ENCODE measurements at places on chromosomes 1 and 21.

DNA sequence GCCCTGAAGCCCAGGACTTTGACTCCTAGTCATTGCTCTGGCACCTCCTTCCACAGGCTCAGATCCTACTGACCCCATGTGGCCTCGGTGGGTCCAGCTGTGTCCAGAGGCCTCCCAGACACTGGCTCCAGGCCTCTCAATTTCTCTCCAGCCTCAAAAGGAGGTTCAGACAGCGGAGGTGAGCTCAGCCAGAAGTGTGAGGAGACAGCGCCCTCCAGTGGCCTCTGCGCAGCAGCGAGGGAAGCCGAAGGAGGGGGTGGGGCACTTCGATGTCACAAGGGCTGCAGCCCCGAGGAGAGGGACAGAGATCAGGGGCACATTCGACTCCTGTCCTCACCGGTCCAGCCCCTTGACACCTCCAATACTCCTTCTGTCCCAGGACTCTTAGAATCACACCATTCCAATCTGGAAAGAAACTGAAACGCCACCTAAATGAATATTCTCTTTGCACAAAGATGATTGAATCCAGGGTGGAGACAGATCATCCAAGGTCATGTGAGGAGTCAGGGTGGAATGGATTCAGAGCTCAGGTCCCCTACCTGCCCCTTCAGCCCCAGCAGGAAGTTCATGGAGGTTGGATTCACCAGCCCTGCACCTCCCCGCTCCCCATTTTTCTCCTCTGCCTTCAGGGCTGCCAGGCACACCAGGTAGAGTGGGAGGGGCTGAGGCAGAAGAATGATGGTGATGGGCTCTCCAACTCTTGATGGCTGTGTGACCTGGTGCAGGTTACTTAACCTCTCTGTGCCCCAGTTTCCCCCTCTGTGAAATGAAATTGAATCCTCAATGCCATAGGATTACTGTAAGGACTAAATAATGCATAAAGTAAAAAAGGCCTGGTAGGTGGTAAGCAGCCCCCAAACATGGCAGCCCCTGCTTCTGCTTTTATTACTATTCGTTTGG, 34.8 kb upstream of the ZBTB40 start:
- DNase-seq = peak; percentile 70
- no peak overlapping the region for H3K27ac ChIP-seq
- no peak overlapping the region for H3K4me3 ChIP-seq
- H3K4me1 ChIP-seq = peaks cover 6% of the 10 kb centered on the region

DNA sequence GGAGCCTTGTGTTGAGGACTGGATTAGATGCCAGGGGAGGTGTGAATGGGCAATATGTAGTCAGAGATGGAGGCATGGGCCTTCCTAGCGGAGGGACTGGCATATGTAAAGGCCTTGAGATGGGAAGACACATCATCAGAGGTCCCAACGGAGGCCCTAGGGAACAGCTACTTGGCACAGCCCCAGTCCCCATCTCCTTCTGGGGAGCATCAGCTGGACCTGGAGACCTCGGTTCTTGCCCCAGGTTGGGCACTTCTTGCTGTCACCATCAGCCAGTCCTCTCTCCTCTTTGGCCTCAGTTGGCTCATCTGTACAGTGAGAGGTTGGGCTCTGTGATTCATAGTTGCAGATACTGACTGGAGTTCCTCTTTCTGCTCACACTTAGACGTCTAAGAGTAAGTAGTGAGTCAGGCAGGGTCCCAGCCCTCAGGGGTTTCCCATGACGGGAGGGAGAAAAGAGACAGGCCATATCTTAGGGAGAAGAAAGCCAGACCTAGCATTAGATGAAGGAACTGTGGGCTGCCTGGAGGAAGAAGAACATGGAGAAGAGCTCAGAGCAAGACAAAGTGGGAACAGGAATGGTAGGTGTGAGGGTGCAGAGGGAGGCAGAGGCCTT, 3.4 kb upstream of the MARCKSL1 start:
- H3K4me3 ChIP-seq = no peak overlapping the region
- H3K27me3 ChIP-seq = peaks cover 3% of the 10 kb centered on the region
- peak; percentile 71 for DNase-seq
- H3K27ac ChIP-seq = no peak overlapping the region

- H3K36me3 ChIP-seq = no peaks in the 10 kb centered on the region
- H3K27me3 ChIP-seq = no peaks in the 10 kb centered on the region
- DNase-seq = no peak
- H3K4me1 ChIP-seq = no peaks in the 10 kb centered on the region
Observed at GRCh38 chr1:236480758-236481436, 42.9 kb upstream of the LGALS8 start.

- DNase-seq = no peak
- H3K27me3 ChIP-seq = no peaks in the 10 kb centered on the region
- H3K27ac ChIP-seq = no peak overlapping the region
- H3K4me1 ChIP-seq = no peaks in the 10 kb centered on the region
- no peaks in the 10 kb centered on the region for H3K36me3 ChIP-seq
Observed at GRCh38 chr1:99365141-99365540, 100.8 kb downstream of the PLPPR4 start.

DNA sequence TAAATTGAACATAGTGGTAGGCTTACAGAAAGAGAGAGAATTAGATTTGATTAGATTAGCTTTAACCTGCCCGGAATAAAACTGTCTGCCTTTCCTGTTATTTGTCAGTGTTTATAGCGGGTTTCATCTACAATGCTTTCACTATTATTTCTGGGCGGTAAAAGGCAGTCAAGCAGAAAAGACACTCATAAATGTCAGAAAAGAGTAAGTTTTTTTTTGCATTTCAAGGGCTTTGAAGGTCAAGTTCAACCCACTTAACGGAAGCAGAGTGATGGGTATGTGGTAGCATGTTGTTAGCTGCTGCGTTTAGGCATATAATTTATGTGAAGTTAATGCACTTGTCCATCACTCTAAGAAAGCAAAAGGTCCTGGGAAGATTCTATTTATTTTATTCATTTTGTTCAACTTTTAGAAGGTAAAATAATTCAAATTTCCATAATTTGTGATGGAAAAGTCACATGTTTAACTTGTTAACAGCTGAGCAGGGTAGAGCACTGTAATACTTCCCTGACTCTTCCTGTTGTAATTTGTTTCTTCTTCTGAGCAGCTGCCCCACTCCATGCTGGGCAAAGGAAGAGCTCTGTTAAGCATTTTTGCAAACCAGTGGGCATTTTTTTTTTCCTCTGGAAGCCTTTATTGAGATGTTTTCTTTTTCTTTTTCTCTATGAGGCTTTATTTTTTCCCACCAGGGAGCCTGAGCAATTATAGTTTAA, 220.1 kb downstream of the ST6GALNAC3 start:
- no peak for DNase-seq
- no peak overlapping the region for H3K27ac ChIP-seq
- no peaks in the 10 kb centered on the region for H3K36me3 ChIP-seq
- no peaks in the 10 kb centered on the region for H3K27me3 ChIP-seq
- no peaks in the 10 kb centered on the region for H3K4me1 ChIP-seq
- no peak overlapping the region for H3K4me3 ChIP-seq

- no peak for DNase-seq
- no peaks in the 10 kb centered on the region for H3K36me3 ChIP-seq
- H3K4me3 ChIP-seq = no peak overlapping the region
Observed at GRCh38 chr1:902802-903201, 20.9 kb upstream of the SAMD11 start.

DNA sequence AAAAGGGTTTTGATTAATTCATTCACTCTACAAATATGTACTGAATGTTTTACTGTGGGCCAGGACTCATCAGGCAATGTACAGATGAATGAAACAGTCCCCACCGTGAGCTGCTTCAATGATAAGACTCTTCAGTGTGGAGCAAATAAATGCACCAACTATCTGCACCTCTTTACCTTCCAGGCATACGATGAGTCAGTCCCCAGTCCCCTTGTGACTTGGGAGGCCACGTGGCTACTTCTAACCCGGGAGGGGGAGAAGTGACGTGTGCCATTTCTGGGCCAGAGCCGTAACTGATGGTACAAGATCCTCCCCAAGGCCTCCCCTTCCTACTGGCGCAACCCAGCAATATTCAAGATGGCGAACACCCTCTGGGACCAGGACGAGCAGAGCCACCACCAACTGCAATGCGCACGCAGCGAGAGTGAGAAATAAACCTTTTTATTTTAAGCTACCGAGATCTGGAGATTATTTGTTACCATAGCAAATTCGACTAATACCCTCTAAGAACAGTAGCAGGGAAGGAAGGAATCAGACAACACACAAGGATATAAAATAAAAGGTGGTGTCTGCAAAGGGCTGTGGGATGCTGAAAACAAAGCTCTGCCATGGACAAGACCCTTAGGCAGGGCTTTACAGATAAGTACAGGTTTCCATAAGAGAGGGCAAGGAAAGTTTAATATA, 74.5 kb downstream of the NPHP4 start:
- no peaks in the 10 kb centered on the region for H3K36me3 ChIP-seq
- no peaks in the 10 kb centered on the region for H3K4me1 ChIP-seq
- no peak overlapping the region for H3K4me3 ChIP-seq
- DNase-seq = no peak
- no peak overlapping the region for H3K27ac ChIP-seq

DNA sequence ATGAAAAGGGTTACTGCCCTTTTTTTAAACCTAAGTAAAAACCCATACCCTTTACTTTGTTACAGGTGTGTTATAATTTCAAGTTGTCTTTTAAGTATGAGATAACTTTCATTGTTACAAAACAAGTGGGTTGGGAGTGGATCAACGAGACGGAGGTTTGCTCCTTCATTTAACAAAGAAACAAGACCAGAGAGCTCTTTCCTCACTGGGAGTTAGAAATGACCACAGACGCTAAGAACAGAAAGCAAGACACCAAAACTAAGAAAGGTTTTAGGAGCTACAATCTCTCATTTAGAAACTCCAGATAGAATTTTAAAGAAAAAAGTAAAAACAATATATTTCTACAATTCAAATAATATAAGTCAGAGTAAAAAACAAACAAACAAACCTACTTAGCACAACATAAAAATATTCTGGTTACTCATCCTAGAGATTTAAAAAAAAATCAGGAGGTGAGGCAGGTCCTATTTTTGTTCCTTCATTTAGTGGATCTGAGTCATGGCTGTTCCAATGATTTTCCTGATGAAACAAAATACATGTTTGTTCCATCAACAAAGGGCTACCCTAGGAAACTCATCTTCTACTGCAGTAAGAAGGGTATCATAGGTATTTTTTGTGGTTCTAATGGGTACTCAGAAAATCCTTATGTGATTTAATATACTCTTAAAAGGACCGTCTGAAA, 33.0 kb downstream of the APP start:
- H3K4me1 ChIP-seq = peaks cover 3% of the 10 kb centered on the region
- no peaks in the 10 kb centered on the region for H3K27me3 ChIP-seq
- H3K4me3 ChIP-seq = no peak overlapping the region
- H3K27ac ChIP-seq = no peak overlapping the region

GRCh38 chr1:71733121-71733520, 549.2 kb downstream of the NEGR1 start:
- no peaks in the 10 kb centered on the region for H3K4me1 ChIP-seq
- H3K36me3 ChIP-seq = no peaks in the 10 kb centered on the region
- H3K27ac ChIP-seq = no peak overlapping the region

DNA sequence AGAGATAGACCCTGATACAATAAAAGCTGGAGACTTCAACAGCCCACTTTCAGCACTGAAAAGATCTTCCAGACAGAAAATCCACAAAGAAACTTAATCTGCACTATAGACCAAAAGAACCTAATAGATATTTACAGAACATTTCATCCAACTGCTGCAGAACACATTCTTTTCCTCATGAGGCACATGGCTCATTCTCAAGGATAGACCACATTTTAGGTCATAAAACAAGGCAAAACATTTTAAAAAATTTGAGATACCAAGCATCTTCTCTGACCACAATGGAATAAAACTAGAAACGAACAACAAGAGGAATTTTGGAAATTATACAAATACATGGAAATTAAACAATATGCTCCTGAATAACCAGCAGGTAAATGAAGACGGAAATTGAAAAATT, 15.0 kb upstream of the IL20 start:
- no peak overlapping the region for H3K27ac ChIP-seq
- H3K4me1 ChIP-seq = no peaks in the 10 kb centered on the region
- no peaks in the 10 kb centered on the region for H3K36me3 ChIP-seq

Data from fibroblast of lung (primary cell).